RCC 7860 (cell line): ENCODE measurements at places on chromosomes 5 and 9.

GRCh38 chr9:135223831-135224230, 136.4 kb downstream of the OLFM1 start:
- no peak for DNase-seq

GRCh38 chr5:128399111-128399510, 138.9 kb downstream of the FBN2 start:
- no peak for DNase-seq

DNA sequence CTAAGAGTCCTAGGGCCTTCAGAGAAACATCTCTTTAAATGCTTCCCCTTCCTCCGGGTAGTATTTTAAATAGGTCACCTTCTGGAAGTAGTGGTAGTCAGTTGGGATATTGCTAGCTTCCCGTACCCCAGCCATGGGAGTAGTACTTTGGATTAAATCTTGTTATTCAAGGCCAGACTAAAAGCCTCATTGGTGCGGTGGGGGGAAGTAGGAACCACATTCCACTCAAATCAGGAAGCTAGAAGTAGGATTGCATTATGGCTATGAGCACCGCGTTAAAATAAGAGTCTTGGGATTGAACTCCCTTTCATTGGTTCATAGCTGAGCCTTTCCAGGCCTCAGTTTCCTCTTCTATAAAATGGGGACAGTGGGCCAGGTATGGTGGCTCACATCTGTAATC, 6.7 kb downstream of the KCNIP1 start:
- no peak for DNase-seq

DNA sequence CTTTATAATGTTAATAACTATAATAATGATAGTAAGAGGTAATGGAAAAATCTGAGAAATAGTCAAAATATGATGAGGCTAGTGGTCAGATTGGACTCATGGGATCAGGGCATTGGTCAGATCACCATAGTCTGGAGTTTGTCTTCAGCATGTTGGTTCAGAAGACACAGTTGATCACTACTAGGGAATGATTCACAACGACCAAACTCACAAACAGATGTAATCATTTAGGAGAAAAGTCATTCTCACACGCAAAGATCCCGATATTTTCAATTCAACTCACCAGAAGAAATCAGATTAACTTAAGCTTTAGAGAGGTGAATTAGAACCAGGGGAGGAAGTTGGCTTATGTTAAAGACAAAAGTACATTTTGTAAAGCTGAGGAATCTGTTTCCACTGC, 131.8 kb downstream of the LURAP1L start:
- no peak for DNase-seq

DNA sequence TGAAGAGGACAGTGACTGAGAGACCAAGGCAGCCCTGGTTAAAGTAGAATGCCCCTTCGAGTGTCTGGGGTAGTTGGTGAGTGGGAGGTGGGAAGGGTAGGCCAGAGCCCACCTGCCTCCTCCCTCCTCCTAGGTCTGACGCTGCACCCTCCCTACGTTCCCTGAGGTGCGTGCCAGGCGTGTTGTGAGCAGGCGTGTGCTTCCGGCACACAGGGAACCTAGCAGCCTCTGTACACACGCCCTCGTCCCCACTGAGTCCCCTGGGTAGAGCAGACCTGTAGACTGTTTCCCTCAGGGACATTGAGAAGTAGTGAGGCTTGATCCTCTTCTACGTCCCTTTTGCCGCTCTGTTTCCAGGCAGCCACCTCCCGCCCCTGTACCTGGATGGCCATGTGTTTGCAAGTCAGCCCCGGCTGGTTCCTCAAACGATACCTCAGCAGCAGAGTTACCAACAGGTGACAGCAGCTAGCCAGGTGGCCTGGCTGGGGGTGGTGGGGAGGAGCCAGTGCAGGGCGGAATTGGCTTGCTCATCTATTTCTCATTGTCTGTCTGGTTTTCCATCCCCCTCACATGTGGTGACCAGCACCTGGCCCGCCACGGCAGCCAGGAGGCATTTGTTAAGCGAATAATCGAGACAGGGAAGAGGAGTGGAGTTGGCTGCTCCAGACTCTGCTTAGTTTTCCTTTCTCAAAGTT, 16.8 kb upstream of the POMT1 start:
- DNase-seq, result no peak

DNA sequence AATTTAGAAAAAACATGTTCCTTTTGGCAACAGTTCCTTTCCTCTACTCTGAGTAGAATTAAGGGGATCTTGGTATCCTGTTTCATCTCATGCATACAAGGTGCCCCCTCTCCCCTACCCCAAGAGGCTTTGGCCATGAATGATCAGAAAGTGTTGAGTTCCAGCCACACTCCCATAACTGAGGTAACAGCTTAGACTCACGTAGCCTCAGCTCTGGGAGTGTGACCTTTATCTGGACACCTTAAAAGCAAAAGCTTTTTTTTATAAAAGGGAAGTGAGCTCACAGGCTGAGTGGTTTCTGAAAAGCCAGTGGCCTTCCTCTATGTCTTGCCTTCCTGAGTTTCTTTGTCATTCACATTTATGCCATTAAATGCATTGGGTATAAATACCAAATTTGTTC, 900 bp upstream of the HAVCR2 start:
- no peak for DNase-seq

DNA sequence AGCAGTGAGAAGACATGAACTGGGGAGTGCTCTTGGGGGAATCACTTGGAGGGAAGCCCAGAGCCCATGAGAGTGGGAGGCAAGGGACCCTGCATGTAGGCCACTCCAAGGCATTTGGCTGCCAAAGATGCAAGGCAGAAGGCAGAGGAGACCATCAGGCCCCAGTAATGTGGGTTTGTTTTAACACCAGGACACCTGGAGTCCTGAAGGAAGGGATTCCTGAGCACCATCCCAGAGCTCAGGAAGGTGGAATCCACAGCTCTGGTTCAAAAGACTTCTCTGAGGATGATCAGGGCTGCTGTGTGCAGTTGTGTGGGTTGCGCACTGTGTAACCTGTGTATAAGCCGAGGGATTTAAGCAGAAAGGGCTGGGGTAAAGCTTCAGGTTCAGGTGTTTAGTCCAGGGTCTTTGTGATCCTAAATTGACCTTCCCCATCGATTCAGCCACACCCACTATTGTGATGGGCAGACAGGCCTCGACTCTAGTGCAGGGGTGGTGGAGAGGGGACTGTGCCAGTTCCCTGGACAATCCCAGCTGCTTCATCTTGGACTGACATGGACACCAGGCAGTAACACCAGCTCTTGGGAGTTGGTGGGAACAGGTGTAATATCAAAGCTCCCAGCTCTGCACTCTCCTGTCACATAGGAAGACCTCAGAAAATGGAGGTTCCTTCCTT, 11.0 kb downstream of the B4GALT7 start:
- DNase-seq, result no peak

DNA sequence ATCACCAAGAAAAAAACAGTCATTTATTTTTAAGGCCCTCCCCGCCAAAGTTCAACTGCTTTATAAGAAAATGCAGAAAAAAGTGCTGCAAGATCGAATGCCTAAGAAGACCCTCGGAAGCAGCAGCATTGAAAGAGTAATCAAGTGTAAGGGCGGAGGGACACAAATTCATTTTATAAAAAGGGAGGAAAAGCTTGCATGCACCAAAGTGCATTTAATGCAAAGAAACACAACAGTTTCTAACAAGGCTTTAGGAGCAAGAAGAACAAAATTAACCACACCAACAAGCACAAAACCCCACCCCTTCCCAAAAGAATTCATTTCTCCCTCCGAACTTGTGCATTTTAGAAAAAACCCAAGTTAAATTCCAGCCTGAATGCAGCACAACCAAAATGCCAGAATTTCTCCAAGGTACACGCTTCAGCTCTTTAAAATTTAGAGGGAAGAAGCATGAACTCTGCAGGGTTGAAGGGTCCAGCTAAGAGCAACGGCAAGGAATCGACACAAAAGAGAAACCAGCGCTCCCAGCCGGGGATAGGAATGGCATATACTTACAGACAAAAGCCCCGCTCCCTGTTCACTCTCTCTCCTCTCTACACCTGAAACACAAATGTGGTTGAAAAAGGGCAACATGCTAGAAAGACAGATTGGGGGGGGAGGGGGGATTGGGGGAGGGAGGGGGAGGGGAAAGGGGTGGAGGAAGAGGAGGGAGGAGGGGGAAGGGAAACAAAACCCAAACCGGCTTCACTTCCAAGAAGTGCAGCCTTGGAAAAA, at the start of gene NREP:
NREP (minus strand) TSS at position 614 of the 774 bp plus-strand sequence. CDS start 1,422 bp downstream, outside the sequence.
- DNase-seq, result no peak

DNA sequence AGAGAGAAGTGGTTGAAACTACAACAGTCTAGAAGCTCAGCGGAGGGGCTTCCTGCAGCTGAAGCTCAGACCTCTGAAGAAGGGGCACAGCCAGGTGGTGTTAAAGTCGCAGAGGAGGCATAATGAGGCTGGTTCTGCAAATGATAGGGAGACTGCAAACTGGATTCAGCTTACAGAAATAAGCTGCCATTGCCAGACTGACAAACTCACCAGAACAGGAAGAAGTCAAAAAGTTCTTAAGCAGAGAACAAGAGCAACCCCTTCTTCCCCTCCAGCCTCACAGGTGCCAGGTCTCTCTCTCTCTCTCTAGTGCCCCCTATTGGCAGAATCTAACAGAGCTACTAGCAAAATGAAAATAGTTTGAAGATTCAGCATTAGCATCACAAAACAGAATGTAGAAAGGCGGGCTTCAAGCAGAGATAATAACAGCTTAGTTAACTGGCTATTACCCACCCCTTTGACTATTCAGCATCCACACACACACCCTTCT, 76.7 kb downstream of the GRAMD2B start:
- DNase-seq, result peak; percentile 13

- no peak for DNase-seq
These were observed 38.6 kb upstream of the TDRD7 start for GRCh38 chr9:97373331-97373730.

DNA sequence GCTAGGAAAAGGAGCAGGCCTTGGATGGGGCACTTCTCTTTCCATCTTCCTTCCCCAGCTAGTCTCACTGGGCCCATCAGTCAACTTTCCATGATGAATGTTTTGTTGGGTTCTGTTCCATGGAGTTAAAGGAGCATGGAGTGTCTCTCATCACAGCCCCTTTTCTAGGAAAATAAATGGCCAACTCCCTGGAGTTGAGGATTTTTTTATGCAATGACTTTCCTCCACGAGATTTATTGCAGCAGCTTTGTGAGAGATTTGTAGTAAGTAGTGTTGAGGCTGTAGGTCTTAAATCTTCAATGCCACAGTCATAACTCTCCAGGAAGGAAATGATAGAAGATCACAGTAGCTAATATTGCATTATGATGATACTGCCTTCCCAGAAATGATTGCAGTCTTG, 45.6 kb upstream of the SLC44A1 start:
- DNase-seq, result no peak

DNA sequence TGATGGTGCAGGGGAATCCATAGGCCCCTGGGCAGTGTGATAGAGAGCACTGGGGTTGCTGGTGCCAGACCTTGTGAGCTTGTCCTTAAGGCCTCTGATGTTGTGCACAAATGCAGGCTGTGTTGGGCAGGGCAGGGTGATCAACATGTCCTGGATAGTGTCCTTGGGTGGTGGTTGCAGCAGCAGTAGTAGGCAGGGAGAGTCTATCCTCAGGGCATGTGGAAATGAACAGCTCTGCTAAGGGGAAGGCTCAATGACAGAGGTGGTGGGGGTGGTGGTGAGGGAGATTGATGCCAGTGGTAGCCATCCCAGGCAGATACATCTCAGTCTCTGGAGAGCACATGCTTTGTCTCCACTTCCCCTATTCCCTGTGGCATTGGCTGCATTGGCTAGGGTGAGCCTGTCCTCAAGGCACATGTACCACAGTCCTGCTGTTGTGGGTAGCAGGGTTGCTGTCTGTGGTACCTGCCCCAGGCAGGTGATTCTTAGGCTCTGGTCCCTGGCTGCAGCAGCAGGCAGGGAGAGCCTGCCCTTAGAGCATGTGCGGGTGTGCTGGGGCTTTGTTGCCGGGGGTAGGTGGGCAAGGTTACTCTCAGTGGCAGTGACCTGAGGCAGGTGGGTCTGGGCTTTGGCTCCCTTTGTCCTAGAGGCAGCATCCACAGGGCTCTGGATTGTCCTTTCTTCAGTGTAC, 111.1 kb downstream of the WDR70 start:
- DNase-seq, result no peak

DNA sequence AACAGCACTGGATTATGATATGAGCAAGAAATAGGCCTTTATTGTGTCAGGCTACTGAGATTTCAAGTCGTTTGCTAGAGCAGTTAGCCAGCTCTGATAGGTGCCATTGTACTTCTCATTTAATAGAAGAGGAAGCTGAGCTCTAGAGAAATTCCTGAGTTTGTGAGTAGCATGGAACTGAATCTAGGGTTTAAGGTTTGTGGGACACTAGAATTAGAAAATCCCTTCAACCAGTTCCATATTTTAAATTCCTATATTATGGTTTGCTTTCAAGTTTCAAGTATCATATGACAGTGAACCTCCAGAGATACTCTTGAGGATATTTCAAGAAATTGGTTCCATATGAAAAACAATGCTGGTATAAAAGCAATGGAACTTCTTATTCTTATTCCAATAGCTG, 87.6 kb downstream of the ANKRD55 start:
- DNase-seq, result no peak

- no peak for DNase-seq
These were observed 162.8 kb downstream of the KCTD16 start for GRCh38 chr5:144333336-144333920.

DNA sequence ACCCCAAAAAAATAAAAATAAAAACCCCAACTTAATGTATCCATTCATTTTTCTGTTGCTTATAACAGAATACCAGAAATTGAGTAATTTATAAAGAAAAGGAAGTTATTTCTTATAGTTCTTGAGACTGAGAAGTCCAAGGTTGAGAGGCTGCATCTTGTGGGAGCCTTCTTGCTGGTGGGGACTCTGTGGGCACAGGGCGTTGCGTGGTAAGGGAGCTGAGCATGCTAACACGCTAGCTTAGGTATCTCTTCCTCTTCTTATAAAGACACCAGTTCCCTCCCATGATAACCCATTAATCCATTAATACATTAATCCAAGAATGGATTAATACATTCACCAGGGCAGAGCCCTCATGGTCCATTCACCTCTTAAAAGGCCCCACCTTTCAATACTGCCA, 150.9 kb downstream of the ZSWIM6 start:
- DNase-seq, result no peak

DNA sequence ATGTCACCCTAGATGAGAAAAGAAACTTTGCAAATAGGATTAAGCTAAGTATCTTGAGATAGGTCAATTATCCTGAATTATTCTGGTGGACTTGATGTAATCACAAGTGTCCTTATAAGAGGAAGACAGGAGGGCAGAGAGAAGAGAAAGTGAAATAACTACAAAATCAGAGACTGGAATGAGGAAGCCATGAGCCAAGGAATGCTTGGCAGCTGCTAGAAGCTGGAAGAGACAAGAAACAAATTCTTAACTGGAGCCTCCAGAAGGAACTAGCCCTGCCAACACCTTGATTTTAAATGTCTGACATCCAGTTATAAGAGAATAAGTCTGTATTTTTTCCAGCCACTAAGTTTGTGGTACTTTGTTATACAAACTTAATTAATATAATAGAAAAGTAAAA, 480.0 kb downstream of the NR2F1-AS1 start:
- DNase-seq, result no peak
